ENCODE measurements at places on chromosomes 5 and 9.

GRCh38 chr9:74800226-74800625 lies 87.5 kb downstream of the TRPM6 start:
- no peak overlapping the region for H3K4me3 ChIP-seq
- no peak overlapping the region for H3K27ac ChIP-seq
- H3K4me1 ChIP-seq = no peaks in the 10 kb centered on the region
- H3K27me3 ChIP-seq = no peaks in the 10 kb centered on the region
- no peak for DNase-seq

GRCh38 chr9:135941288-135941995 lies 19.7 kb downstream of the UBAC1 start:
- no peak for DNase-seq
- no peaks in the 10 kb centered on the region for H3K4me1 ChIP-seq
- no peak overlapping the region for H3K4me3 ChIP-seq
- peaks cover 92% of the 10 kb centered on the region for H3K36me3 ChIP-seq

DNA sequence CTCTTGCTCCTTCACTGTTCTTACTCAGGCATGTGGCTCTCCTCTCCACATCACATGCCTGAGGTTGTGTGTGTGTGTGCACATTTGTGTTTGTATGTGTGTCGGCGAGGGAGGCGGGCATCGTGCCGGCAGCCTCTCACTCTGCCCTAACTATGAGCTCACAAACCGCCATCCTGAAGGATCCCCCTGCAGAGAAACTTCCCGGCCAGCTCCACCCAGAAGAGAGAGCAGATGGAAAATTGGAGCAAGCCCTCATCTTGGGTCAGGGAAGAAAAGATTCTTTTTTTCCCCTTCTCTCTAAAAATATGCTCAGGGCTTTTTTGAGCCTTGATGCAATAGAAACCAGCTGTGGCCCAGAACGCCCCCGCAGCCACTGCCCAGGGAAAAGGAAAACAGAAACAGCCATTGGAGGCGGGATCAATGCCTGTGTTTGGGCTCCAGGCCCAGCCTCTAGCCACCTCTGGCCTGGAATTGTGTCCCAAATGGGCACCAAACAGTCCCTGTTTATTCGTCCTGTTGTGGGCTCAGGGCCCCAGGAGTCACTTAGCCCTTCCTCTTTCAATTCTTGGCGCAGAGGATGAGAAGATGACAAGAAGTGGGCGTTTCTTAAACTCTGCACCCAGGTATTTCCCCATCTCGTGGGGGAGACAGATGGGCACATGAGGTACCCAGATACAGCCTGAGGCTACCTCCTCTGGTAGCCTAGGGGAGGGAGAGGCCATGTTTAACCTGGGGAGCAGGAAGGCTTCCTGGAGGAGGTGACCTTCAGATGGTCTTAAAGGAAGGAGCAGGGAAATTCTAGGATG lies 151.5 kb downstream of the RGS3 start:
- no peaks in the 10 kb centered on the region for H3K27me3 ChIP-seq
- H3K36me3 ChIP-seq = no peaks in the 10 kb centered on the region
- no peak for DNase-seq
- H3K4me3 ChIP-seq = no peak overlapping the region
- peaks cover 40% of the 10 kb centered on the region for H3K4me1 ChIP-seq
- peak overlapping the region; percentile 86 for H3K27ac ChIP-seq

DNA sequence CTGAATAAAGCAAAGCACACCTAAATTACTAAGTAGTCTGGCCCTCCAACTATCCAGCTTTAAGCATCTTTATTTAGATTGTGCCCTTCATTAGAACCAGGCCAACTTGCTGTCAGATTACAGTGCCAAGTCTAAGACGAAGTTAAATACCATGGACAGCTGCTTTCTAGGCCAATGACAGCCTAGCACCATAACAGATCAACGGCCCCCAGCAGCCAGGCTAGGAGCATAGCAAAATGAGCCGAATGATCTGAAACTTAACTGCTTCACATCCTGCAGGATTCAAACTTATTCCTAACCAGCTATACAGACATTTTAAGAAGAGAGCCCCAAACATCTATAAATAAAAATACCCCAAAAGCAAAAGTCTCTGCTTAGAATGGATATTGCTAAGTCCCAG lies 6.8 kb downstream of the SLC24A2 start:
- H3K4me1 ChIP-seq = no peaks in the 10 kb centered on the region
- no peak overlapping the region for H3K27ac ChIP-seq
- no peak overlapping the region for H3K4me3 ChIP-seq
- H3K36me3 ChIP-seq = no peaks in the 10 kb centered on the region

DNA sequence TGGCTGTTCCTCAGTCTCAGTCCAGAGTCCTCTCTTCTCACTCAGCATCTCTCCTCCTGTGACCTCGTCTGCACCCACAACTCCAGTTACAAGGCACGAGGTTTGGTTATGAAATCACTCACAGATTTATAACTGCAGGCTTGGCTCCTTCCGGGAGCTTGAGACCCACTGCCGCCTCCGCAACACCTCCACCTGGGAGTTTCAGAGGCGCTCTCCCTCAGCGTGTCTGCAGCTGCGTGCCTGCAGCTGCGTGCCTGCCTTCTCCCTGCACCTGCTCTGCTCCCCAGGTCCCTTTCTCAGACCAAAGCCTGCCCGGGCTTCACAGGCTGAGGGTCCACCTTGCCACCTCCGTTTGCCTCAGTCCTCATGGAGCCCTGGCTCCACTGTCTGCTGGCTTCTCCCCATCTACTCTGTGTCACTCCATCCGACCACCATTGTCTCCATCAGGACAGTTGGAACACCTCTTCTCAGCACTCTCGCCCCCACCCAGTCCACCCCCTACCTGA lies 51.5 kb downstream of the HRH2 start:
- no peaks in the 10 kb centered on the region for H3K27me3 ChIP-seq
- H3K4me1 ChIP-seq = no peaks in the 10 kb centered on the region
- DNase-seq = peak; percentile 49
- no peak overlapping the region for H3K27ac ChIP-seq
- H3K4me3 ChIP-seq = no peak overlapping the region

GRCh38 chr5:152107220-152107619 lies 182.6 kb upstream of the GLRA1 start:
- no peaks in the 10 kb centered on the region for H3K36me3 ChIP-seq
- no peak for DNase-seq
- H3K27ac ChIP-seq = no peak overlapping the region
- H3K4me3 ChIP-seq = no peak overlapping the region
- H3K27me3 ChIP-seq = no peaks in the 10 kb centered on the region
- no peaks in the 10 kb centered on the region for H3K4me1 ChIP-seq

DNA sequence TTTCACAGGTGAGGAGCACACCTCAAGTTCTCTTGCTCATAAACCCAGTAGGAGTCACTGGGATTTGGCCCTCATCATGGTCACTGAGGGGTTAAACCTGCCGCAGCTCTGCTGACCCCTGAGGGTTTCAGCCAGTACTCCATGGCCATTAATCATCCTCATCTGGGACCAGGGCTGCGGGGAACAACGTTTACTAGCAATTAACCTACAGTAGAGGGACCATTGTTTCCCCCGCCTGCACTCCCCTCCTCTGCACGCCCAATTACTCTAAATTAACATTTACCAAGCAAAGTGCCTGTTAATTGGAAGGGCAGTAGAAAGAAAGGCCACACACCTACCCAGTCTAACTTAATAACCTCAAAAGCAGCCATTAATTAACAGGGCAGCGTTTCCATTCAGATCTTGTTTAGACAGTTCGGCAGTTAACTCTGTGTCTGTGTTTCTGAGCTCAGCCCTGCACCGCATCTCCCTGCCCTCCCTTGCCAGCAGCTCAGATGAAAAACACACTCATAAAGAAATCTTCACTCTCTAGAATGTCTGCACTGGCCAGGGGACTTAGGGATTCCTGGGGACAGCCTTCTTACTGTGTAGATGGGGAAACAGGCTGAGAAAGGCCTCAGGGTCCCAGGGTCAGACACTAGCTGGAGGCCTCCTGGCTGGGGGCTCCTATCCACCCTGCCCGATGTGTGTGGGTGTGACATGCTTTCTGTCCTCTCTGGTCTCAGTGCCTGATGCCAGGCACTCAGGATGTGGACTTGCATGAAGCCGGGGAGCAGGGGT lies 51.6 kb downstream of the ALG2 start:
- no peaks in the 10 kb centered on the region for H3K36me3 ChIP-seq
- H3K4me1 ChIP-seq = no peaks in the 10 kb centered on the region
- no peak for DNase-seq
- H3K27ac ChIP-seq = no peak overlapping the region

DNA sequence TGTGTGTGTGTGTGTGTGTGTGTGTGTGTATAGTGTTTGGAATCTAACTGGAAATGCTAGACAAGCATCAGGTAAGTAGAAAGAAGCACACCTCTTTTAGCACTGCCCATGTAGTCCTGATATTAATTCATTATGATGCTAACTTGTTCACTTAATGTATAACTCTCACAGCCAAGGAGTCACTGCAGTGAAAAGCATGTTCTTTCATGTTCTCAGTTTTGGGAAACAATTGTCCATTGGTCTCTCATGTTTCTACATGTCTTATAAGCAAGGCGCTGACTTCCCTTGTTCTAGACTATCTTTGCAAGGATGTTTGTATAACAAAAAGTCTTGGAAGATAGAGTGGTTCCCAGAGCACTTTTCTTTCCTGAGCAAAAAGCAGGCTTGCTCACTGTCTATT lies 148.8 kb upstream of the TNPO1 start:
- no peaks in the 10 kb centered on the region for H3K27me3 ChIP-seq
- no peak for DNase-seq
- H3K27ac ChIP-seq = no peak overlapping the region
- no peak overlapping the region for H3K4me3 ChIP-seq

GRCh38 chr5:100609594-100609993 lies 74.4 kb downstream of the FAM174A start:
- no peak overlapping the region for H3K4me3 ChIP-seq
- DNase-seq = no peak
- H3K36me3 ChIP-seq = no peaks in the 10 kb centered on the region
- H3K4me1 ChIP-seq = no peaks in the 10 kb centered on the region

- no peaks in the 10 kb centered on the region for H3K4me1 ChIP-seq
- H3K4me3 ChIP-seq = no peak overlapping the region
- DNase-seq = no peak
- no peak overlapping the region for H3K27ac ChIP-seq
- no peaks in the 10 kb centered on the region for H3K27me3 ChIP-seq
Observed at GRCh38 chr5:113257545-113257944, 177.2 kb downstream of the TSSK1B start.

- H3K4me3 ChIP-seq = no peak overlapping the region
- H3K4me1 ChIP-seq = no peaks in the 10 kb centered on the region
- no peak overlapping the region for H3K27ac ChIP-seq
- no peaks in the 10 kb centered on the region for H3K27me3 ChIP-seq
- no peaks in the 10 kb centered on the region for H3K36me3 ChIP-seq
Observed at GRCh38 chr5:93430118-93430517, 150.9 kb downstream of the NR2F1-AS1 start.

- H3K27me3 ChIP-seq = peaks cover 27% of the 10 kb centered on the region
- peaks cover 21% of the 10 kb centered on the region for H3K4me1 ChIP-seq
- H3K27ac ChIP-seq = no peak within 1 kb of the TSS
Observed at GRCh38 chr9:101028346-101029314, at the start of gene PLPPR1. PLPPR1 (plus strand) TSS chr9:101028727.

DNA sequence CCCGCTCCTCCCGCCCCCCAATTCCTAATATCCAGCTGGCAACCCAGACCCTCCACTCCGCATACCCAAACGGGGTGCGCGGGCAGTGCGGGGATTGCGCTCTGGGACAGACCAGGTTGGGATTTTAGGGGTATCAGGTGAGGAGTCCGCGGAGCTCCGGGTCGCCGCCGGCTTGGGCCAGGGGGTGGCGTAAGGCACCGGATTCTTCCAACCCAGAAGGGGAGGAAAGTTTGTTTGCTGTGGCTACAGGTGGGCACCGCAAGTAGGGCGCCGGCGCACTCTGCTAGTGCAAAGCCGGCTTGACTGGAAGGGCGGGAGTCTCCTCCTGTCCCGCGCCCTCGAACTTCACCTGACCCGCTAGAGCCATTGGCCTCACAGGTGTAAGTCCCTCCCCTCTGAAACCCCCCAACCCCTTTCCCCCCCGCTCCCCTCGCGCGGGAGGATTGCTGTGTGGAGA lies 709 bp downstream of the IQGAP2 start:
- H3K4me3 ChIP-seq = peak overlapping the region; percentile 63
- no peak for DNase-seq
- H3K4me1 ChIP-seq = peaks cover 16% of the 10 kb centered on the region
- no peak overlapping the region for H3K27ac ChIP-seq
- H3K27me3 ChIP-seq = peaks cover 34% of the 10 kb centered on the region

GRCh38 chr5:112308608-112309007 lies 110.5 kb downstream of the EPB41L4A start:
- no peaks in the 10 kb centered on the region for H3K4me1 ChIP-seq
- no peaks in the 10 kb centered on the region for H3K27me3 ChIP-seq
- H3K4me3 ChIP-seq = no peak overlapping the region

GRCh38 chr9:116262448-116262847 lies 108.9 kb downstream of the PAPPA start:
- H3K4me3 ChIP-seq = no peak overlapping the region
- no peaks in the 10 kb centered on the region for H3K27me3 ChIP-seq
- no peak for DNase-seq
- no peaks in the 10 kb centered on the region for H3K36me3 ChIP-seq

DNA sequence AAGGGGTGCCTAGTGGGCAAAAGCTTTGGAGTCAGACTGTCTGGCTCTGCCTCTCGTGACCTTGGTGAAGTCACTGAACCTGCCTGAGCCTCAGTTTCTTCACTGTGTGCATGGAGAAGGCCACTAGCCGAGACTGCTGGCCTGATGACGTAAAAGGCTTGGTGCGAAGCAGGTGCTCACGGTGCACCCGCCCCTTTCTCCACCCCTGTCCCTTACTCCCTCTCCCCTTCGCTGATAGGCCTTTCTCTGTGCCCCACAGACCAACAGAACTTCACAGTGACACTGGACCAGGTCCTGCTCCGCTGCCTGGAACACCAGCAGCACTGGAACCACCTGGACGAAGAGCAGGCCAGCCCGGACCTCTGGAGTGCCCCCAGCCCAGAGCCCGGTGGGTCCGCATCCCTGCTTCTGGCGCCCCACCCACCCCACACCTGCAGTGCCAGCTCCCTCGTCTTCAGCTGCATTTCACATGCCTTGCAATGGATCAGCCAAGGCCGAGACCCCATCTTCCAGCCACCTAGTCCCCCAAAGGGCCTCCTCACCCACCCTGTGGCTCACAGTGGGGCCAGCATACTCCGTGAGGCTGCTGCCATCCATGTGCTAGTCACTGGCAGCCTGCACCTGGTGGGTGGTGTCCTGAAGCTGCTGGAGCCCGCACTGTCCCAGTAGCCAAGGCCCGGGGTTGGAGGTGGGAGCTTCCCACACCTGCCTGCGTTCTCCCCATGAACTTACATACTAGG lies 10.4 kb downstream of the FPGS start:
- no peak for DNase-seq
- no peak overlapping the region for H3K27ac ChIP-seq
- peaks cover 99% of the 10 kb centered on the region for H3K36me3 ChIP-seq
- H3K4me1 ChIP-seq = no peaks in the 10 kb centered on the region
- H3K4me3 ChIP-seq = no peak overlapping the region

- no peaks in the 10 kb centered on the region for H3K36me3 ChIP-seq
- H3K27me3 ChIP-seq = no peaks in the 10 kb centered on the region
- H3K4me3 ChIP-seq = no peak overlapping the region
Observed at GRCh38 chr9:92739346-92739970, 25.2 kb downstream of the BICD2 start.
